ENCODE measurements at places on chromosomes 5 and 9.

- no peak for DNase-seq
Observed at GRCh38 chr5:180557217-180557809, 34.0 kb downstream of the SCGB3A1 start.

DNA sequence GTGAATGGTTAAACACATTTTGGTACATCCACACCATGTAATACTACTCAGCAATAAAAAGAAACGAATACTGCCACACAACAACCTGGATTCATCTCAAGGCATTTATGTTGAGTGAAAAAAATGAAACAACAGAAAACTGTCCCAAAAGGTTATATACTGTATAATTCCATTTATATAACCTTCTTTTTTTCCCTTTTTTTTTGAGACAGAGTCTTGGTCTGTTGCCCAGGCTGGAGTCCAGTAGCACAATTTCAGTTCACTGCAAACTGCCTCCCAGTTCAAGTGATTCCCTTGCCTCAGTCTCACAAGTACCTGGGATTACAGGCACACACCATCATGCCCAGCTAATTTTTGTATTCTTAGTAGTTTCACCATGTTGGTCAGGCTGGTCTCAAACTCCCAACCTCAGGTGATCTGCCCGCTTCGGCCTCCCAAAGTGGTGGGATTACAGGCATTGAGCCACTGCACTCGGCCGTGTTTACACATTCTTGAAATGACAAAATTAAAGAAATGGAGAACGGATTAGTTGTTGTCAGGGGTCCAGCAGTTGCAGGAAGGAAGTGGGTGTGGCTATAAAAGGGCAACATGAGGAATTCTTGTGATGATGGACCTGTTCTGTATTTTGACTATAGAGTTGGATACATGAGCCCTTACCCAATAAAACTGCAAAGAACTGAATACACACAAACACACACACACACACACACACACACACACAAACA lies 17.4 kb downstream of the PPP6C start:
- peak; percentile 15 for DNase-seq

DNA sequence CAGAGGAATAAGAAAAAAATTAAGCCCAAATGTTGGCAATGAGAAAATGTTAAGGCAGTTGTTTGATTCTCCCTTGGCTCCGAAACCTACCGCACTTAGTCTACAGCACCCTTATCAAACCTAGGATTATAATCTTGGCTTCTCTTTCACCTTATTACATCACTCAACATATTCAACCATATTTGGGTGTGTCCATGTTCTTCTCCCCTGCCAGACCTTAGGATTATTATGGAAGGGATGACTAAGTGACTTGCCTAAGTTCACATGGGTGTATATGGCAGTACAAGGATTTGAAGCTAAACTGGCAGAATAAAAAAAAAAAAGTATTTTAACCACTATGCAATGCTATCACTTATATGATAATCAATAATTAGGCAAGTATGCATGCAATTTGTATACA lies 76.4 kb downstream of the PLK2 start:
- no peak for DNase-seq

DNA sequence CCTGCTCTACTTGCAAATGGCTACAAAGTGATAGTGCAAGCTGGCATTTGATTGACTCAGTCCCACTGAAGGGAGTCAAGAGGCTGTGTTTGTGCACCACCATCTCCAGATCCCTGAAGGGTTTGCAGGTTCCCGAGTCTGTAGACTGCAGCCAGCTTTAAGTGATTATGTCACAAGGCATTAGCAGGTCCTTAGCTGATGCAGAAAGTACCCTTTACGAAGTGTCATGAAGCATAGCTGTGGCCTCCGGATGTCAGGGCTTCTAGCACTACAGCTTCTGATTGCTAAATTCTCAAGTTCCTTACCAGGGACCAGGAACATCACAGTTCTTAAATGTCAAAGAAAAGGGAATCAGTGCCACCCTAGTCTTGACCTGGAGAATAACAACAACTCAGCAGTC lies 311.3 kb upstream of the TRPC7 start:
- no peak for DNase-seq

- no peak for DNase-seq
Observed at GRCh38 chr5:124599028-124599973, 147.1 kb downstream of the ZNF608 start.

DNA sequence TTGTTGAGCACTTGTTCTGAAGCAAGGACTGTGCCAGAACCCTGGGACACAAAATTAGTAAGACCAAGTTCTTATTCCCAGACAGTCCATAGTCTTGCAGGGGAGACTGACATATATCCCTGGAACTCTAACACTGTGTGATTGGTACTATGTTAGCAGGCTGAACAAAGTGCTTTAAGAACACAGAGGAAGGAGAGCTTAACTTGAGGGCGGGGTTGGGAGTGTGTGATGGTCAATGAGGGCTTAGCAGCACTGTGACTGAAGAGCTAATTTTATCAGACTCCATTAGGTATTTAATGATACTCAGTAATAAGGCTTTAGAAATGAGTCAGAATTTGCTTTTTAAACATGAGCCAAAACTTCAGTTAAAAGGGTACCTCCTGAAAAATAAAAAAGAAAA lies 14.9 kb upstream of the SPATA24 start:
- DNase-seq = no peak

DNA sequence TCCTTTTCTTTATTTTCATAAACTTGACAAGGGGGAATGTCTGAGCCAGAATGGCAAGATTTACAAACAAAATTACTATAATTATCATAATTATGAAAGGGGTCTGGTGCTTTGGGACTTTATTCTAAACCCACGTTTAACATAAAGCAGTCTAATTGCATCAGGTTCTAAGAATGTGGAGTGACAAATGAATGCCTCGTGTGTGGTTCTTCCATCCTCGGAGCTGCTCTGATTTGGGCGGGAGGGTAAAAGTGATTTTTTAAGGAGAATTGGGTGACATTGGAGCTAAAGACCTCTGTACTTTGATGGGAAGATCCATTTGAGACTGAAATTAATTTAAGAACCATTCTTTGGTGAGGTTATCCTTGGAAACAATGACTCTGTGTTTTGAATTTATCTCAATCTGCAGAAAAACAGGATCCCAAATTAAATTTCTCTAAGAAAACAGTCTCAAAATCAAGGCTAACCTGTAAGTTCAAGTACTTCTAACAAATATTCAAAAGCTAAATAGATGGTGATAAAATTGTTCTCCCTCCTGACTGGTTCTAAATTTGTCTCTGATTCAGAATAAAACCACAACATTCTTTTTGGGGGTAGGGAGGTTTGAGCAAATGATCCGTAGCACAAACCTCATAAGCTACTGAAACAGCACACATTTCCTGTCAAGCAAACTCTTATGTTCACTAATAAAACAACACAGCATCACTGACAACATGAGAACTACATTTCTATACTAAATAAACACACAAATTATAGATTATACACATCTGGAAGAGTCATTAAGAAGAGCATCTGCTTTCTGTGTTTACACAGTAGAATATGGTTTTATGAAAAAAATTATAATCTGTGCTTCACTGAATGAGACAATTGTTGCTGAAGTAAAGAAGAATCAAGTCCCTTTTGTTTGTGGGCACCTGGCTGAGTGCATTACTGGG lies 85.5 kb downstream of the DCP2 start:
- no peak for DNase-seq

DNA sequence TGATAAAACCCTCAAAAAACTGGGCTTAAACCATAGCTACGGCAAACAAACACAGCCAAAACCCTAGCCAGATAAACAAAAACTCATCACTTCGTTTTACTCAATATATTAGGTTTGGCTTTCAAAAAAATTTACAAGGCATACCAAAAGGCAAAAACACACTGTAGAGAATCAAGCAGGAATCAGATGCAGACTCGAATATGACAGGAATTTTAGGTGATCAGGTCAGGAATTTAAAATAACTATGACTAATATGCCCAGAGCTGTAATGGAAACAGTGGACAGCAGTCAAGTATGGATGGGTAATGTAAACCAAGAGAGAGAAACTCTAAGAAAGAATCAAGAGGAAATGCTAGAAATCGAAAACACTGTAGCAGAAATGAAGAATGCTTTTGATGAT lies 26.5 kb upstream of the DOCK2 start:
- DNase-seq = no peak

DNA sequence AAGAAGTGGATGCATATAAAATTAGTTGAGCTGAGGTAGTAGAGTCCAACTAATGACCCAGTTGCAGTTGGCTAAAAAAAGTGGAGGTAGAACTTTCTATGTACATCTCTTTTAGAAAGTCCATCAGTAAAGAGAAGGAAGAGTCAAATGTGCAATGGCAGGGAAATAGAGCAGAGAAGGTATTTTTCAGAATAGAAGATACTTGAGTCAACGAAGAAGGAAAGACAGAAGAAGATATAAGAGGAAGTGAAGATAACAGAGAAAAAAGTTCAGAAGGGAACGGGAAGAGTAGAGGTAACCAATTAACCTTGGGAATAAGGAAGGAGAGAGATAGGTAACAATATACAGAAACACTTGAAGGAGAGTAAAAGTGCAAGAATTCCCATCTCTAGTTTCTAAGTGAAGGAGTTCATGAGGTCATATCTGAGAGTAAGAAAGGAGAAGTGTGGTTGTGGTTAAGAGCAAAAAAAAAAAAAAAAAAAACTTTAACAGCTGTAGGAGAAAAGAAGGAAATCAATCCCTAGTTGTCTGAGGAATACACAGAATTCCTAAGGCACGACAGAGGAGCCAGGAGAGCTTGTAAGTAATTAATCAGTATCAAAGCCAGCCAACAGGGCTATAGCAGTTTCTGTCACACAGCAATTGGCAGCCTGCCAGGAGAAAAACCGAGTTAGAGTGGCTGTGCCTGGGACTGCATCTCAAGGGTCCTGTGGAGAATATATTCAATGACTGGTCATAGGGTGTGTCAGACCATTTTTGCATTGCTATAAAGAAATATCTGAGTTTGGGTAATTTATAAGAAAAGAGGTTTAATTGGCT lies 61.0 kb downstream of the ARL15 start:
- no peak for DNase-seq

DNA sequence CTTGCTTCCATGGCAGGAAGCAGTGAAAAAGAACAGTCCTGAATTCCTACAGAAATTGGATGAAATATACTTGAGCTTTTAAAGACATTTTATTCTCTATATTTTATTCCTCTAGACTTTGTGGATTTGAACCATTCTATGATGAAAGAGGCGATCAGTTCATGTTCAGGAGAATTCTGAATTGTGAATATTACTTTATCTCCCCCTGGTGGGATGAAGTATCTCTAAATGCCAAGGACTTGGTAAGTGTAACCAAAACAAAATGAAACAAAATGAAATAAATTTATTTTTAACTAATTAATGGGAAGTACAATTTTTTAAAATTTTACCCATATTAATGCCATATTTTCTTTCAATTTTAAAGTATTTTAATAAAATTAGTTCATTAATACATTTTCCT lies 34.1 kb downstream of the STARD4 start:
- DNase-seq = no peak

DNA sequence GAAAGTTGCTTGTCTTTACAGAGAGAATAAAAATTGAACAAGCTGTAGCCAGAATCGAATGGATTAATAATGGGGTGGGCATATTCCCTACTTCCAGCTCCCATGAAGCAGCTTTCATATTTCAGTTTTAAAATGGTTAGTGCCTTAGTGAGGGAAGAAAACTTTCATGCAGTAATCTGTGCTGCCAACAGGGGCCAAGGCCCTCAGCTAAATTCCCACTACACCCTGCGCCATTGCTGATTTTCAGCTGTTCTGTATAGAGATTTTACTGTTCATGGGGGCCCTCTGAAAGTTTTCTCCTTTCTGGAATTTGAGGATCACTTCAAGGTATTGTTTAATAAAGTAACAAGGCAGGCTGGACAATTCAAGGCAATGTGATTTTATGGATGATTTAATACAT lies 58.2 kb downstream of the CAST start:
- DNase-seq = no peak

DNA sequence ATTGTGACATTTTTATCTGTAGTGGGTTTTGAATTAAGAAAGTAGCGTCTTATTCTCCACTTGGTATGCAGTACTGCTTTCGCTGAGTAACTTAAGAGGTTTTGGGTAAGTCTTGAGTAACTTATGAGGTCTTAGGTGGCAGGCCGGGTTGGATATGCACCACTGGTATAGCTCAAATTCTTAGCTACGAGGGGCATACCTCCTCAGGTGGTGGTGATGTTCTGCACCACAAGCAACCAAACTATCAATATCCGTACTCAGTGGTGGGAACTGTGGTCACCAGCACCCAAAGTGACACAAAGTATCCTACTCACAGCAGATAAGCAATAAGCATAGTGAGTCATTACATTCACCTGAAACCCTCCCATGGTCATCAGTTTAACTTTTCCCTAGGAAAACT lies 13.7 kb downstream of the SMC2 start:
- no peak for DNase-seq

DNA sequence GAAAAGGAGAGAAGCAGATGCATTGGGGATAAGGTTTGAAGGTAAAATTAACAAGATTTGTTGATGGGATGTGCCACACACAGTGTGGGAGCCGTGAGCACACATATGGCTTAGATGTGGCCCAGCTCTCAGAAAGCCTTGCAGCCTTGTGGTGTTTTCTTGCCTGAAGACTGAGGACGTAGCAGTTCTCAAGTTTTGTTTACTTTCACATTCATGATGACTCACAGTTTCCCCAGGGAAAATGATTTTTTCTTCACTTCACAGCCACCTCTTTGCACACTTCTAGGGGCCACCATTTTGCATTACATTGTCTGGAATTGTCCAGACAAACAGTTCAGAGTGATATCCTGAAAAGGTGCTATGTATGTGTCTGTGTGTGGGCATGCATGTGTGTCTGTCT lies 126.2 kb downstream of the BASP1 start:
- no peak for DNase-seq

DNA sequence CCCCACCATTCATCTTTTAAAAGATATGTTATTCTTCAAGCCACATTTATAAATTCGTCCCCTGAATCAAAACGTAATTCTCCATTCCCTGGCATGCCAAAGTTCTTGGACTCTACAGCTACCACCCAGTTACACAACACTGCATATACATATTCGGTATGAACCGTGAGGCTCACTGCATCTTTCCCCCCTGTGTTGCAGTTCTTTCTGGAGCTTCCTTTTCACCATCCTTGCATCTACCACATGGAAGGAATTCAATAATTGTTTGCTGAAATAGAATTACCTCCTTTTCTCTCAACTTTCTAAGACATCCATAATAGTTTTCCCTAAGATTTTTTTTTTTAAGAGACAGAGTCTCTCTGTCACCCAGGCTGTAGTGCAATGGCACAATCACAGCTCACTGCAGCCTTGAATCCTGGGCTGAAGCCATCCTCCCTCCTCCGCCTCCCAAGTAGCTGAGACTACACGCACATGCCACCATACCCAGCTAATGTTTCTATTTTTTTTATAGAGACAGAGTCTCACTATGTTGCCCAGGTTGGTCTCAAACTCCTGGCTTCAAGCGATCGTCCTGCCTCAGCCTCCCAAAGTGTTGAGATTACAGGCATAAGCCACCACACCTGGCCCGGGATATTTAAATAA lies 3.3 kb downstream of the LPAR1 start:
- no peak for DNase-seq
